Dermis microvascular lymphatic vessel endothelial cell (primary cell): ENCODE measurements at places on chromosomes 13 and 19.

DNA sequence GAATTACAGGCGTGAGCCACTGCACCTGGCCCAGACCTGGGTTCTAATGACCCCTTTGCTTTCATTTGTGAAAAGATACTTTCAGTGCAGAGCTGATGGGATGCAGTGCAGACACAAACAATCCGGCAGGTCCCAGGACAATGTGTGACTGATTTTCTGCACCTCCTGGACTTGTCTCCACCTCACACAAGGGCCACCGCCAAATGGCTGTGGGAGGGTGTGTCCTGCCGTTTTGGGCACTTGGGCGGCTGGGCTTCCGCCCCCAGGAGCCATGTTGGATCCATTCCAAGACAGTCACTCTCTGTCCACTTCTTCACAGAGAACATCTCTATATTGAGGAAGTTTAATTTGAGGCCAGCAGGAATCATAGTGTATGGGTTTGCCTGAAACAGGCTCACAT lies 112.3 kb upstream of the ZNF507 start:
- no peak for DNase-seq

- peak; percentile 12 for DNase-seq
Measured at GRCh38 chr13:75566658-75567057, 17.1 kb downstream of the UCHL3 start.

- DNase-seq, result no peak
Measured at GRCh38 chr19:5395556-5395955, 54.9 kb upstream of the PTPRS start.

DNA sequence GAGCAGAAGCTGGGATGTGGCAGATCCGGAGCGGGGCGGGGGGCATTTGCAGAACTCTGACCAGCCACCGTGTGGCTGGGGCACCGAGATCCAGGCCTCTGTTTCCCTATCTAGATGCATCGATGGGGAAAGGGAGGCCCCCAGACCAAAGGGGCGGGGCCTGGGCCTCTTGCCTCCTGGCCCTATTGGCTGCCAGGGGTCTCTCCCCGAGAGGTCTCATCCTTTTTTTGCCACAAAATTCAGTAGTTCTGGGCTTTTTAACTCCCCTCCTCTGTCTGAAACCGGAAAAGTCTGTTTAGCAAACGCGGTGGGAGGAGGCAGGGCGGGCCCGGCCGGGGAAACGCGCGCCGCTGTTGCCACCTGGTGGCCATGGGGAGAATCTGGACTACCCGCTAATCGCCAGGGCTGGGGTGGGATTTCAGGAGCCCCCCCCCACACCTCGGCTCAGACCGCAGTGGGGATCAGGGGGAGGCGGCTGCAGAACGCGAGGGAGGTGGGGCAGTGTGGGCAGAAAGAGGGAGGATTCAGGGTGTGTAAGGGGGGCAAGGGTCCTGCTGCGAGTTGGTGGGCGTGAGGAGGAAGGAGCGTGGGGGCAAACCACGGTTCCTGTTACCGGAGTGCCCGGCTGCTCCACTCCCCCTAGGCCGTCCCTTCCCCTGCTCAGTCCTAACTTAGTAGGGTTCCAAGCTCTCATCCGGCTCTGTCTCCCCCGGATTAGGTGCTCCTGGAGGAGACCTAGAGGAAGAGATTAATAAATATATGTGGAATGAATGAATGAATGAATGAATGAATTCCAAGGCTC lies 28.3 kb downstream of the IL12RB1 start:
- DNase-seq, result peak; percentile 75

GRCh38 chr13:42747399-42747873 lies 33.9 kb upstream of the FAM216B start:
- peak; percentile 10 for DNase-seq

- peak; percentile 73 for DNase-seq
Measured at GRCh38 chr13:113493315-113493951, 2.9 kb upstream of the DCUN1D2 start.

GRCh38 chr19:45098521-45099466 lies 5.8 kb downstream of the PPP1R37 start:
- DNase-seq, result peak; percentile 74

GRCh38 chr19:46254776-46255175 lies 25.2 kb downstream of the IGFL1 start:
- no peak for DNase-seq

DNA sequence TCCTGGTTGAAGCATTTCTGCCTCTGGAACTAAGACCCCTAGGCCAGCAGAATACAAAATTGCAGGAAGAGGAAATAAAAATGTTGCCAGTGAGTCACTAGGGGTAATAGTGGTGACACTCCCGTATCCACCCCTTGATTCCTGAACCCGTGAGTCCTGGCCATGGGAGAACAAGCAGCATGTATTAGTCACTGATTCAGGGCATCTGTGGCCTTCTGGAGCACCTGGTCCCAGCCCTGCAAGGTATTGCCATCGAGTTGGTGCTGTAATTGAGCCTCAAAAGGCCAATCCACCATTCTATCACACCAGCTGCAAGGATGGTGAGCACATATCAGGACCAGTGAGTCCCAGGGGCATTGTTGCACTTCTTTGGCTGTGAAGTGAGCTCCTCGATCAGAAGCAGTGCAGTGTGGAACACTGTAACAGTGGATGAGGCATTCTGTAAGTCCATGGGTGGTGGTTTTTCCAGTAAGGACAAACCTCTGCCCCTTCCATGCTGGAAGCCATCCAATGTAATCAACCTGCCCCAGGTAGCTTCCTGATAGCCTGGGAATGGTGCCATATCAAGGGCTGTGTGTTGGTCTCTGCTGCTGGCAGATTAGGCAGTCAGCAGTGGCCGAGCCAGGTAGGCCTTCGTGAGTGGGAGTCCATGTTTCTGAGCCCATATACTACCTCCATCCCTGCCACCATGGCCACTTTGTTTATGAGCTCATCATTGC lies 39.6 kb downstream of the C1QTNF9 start:
- DNase-seq, result no peak

- no peak for DNase-seq
Measured at GRCh38 chr13:94291631-94292322, 187.7 kb downstream of the DCT start.

- no peak for DNase-seq
Measured at GRCh38 chr19:11479090-11479897, 1.6 kb downstream of the ELAVL3 start.

DNA sequence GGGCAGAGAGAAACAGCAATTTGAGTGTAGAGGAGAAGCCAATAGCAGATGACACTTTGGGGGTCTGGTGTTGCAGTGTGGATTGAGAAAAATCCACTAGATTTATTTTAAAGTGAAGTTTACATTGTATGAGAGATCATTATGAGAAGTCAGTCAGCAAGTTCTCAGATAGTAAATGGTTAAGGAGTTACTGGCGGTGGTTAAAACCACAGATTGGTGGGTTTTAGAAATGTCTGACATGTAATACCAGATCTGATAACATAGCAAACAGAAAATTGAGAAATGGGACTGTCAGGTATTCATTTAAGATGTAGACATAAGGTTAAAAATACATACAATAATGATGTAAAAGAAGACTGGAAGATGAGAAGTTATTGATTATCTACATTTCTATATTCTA lies 7.2 kb downstream of the ABHD13 start:
- DNase-seq, result no peak

- no peak for DNase-seq
Measured at GRCh38 chr13:64925284-64925683, 2304.9 kb downstream of the PCDH9 start.

DNA sequence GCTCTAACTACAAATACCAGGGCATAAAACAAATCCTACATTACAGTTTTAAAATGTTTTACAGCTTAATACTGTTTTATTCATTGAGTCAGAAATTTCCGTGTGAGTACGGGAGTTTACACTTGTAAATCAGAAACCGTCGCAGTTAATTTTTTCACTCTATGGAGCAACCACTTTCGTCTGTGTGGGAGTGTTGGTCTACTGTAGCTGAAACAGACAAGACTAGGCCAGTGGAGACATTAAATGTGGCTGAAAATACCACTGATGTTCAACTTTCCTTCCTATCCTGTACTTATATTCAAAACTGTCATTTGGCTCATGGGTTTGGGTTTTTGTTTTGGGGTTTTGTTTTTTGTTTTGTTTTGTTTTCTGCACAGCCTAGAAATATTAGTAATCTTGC lies 268.7 kb downstream of the DCT start:
- no peak for DNase-seq

DNA sequence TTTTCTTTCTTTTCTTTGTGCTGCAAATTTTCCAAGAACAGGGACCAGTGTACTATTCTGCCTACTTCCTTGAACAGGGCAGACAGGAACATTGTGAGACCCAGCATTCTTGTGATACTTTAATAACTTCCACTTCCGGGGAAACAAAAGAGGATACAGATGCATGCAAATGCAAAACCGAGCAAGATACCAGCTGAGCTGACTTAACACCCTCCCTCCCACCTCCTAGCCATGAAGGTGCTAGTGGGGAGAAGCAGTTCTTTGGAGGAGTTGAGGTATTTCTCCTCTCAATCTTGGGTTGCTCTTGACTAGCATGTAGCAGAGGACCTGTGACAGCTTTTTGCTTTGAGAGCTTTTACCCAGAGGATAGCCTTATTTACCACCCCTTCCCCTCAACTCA lies 111.2 kb downstream of the KLF5 start:
- no peak for DNase-seq

- no peak for DNase-seq
Measured at GRCh38 chr13:111451402-111451801, 131.0 kb downstream of the TEX29 start.

GRCh38 chr13:30113551-30113950 lies 193.8 kb downstream of the KATNAL1 start:
- DNase-seq, result no peak

DNA sequence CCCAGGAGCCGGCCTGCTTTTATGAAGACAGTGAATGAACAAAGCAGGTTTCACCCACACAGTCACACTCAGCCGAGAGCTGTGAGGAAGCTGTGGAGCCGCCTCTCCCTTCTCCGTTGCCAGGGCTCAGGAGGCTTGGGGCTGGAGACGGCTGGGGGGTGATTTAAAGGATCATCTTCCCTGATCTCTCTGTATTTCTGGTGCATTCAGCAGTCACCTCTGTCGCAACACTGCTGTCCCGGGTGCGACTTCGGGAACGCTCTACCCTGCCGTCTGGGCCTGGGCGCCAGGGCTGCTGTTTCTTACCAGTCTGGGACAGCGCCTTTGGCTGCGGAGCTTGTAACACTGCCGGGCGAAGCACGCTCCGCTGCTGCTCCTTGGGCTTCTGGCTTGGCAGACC lies 18.1 kb downstream of the CAPS start:
- no peak for DNase-seq

GRCh38 chr13:40220299-40220935 lies 446.0 kb downstream of the FOXO1 start:
- DNase-seq, result no peak

GRCh38 chr13:25796474-25796873 lies 255.3 kb downstream of the SHISA2 start:
- no peak for DNase-seq

DNA sequence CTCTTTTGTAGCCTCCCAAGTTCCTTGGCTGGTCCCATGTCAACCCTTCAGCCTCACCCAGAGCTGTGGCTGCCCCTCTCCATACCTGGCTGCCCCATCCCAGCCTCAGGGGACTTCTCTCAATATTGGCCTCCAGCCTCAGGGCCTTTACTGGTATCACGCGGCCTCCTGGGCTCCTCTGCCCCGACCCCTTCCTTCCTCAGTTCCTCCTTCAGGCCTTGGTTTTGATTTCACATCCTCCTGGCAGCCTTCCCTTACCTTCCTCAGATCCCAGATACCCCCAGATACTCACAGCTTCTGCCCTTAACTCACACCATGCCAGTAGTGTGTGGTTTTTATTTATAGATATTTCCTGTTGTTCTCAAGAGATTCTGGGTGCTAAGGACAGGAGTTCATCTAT lies 12.8 kb upstream of the SCN1B start:
- no peak for DNase-seq

GRCh38 chr13:94384231-94384905 lies 95.1 kb downstream of the DCT start:
- no peak for DNase-seq

DNA sequence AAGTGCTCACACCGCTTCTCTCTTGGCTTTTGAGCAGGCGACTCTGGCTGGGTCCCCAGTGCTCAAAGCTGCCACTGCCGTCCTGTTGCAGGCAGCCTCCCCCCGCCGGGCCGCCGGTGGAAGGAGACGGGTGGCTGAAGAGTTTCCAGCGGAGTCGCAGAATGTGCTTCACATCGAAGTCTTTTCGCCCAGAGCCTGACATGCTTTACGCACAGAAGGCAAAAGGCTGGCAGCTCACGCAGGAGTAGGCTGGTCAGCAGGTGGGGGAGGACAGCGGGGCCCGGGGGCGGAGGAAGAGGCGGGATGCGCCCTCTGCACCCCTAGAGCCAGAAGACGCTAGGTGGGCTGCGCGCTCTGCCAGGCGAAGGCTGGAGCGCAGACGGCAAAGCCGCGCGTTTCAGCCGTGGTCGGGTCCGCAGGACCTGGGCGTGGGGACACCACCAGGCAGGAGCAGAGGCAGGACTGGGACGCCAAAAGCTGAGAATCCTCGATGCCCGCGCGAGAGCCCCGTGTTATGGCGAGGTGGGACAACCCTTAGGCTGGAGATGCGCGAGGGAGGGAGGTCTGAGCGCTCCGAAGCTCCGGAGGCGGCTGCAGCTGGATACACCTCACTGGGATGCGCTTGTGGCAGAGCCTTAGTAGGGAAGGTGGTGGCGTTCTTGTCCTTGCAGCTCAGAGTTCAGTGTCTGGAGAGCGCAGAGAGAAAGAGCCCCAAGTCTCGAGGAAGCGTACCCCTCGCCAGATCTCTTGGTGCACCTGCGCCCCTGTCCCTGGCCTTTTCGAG lies at the start of gene ATXN8OS:
Gene ATXN8OS, plus strand, starts transcription at position 329 of the 784 bp plus-strand sequence.
- DNase-seq, result no peak

DNA sequence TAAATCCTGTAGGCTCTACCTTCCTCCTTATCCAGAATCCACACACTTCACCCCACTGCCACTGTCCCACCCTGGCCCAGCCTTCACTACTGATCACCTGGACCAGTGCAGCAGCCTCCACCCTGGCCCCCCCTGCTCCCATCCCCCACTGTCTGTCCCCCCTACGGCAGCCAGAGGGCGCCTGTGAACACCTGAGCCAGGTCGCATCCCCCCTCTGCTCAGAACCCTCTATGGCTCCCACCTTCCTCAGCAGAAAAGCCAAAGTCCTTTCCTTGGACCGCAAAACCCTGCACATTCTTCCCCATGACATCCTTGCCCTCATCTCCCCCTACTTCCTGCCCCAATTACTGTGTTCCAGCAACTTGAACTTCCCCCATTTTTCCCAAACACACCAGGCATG lies 20.6 kb downstream of the ELAVL3 start:
- DNase-seq, result no peak

DNA sequence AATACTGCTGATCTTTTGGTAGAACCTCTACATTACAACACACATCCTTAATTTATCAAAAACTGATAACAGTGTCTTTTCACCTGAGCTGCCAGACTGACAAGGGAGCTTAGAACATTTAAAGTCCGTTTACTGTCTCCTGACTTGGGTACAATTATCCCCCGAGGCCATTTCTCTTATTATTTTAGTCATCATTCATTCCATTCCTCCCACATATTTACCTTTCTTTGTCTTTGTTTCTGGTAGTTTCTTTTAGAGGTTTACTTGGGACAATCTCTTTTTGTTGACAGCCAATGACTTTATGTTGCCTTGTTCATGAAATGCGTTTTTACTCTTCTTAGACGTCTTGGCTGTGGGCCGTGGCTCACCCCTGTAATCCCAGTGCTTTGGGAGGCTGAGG lies 186.9 kb downstream of the PCCA start:
- DNase-seq, result no peak
